ACHN (cell line): ENCODE measurements at places on chromosomes 12 and 14.

DNA sequence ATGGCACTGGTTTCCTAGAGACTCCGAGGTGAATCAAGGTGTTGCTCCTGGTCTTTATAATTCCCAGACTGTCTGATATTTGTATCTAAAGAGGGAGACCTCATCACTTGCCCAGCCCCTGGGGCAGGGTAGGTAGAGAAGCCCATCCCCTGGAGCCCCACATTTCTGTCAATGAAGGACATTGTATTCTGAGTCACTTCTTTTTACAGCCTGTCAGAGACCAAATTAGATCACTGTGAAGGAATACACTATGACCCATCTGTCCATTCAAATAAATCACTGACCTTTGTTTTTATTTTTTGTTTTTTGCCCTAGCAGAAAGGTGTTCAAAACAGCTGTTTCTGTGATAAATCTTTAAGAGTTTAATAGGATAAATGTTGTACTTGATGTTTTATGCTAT is 67.9 kb upstream of the ANO6 start:
- no peak for DNase-seq

DNA sequence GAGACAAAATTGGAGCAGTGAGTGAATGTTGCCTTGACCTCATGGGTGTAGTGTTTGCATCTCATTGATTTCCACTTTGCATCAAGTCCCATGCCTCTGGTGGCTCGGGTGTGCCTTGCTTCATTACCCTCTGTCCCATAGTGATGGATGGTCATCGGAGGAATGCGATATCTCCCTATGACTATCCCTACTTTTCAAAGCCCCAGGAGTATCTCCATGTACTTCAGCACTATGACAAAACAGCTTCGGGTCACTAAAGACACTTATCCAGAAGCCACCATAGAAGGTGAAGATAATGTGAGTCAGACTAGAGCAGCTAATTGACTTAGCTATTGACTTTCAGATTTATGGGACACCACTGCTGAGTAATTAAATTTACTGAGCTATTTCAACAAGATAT is 355.1 kb upstream of the CCDC196 start:
- no peak for DNase-seq

DNA sequence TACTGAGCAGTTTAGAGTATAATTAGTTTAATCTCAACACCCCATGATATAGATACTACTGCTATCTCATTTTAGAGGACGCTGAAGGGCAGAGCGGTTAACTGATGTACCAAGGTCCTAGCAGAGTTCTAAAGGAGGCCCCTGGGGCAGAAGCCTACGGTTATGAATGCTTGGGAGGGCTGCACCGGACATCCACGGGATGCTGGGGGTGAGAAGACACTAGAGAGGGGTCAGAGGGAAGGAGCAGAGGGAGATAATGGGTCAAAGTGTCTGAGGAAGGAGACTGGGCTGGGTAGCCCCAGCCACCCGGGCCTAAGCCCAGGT is 1.6 kb upstream of the ACTR6 start:
- no peak for DNase-seq

GRCh38 chr12:115646210-115646609 is 631.3 kb downstream of the MED13L start:
- DNase-seq, result no peak

GRCh38 chr12:105084251-105085250 is at the start of gene ALDH1L2:
Gene ALDH1L2, minus strand, starts transcription at chr12:105084458. Its CDS starts 22 bp downstream, at chr12:105084436.
- peak; percentile 89 for DNase-seq

DNA sequence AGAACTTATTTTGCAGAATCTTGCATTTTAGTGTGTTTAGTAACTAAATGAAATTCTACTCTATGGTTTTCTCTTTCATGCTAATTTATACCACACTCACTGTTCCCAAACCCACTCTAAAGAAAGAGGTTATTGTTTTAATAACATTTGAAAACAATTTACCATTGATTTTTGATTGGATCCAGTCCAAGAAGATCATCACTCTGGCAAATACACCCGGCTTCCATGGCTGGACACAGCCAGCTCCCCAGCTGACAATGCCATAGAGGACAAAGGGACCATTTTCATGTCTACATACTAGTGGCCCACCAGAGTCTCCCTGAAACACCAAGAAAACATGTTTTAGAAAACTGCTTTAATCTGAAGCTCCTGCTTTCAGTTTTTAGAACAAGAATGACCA is 42.4 kb downstream of the OVCH1 start:
- DNase-seq, result no peak

DNA sequence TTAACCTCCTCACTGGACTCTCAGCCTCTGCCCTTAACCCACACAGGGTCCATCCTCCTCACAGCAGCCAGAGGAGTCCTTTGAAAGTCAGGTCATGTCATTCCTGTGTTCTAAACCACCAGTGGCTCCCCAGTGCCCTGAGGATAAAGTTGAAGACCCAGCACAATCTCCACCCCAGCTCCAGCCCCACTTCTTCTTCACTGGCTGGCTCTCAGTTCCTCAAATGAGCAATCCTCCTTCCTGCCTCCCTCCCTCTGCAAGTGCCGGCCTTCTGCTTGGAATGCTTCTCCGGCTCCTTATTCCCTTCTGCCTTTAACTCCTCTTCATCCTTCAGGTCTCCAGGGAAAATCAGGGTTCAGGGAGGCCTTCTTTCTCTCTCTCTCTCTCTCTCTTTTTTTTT is 32.0 kb upstream of the SPPL3 start:
- DNase-seq, result no peak

- DNase-seq, result no peak
These were observed 452.3 kb downstream of the ADAMTS20 start for GRCh38 chr12:43099691-43100163.

DNA sequence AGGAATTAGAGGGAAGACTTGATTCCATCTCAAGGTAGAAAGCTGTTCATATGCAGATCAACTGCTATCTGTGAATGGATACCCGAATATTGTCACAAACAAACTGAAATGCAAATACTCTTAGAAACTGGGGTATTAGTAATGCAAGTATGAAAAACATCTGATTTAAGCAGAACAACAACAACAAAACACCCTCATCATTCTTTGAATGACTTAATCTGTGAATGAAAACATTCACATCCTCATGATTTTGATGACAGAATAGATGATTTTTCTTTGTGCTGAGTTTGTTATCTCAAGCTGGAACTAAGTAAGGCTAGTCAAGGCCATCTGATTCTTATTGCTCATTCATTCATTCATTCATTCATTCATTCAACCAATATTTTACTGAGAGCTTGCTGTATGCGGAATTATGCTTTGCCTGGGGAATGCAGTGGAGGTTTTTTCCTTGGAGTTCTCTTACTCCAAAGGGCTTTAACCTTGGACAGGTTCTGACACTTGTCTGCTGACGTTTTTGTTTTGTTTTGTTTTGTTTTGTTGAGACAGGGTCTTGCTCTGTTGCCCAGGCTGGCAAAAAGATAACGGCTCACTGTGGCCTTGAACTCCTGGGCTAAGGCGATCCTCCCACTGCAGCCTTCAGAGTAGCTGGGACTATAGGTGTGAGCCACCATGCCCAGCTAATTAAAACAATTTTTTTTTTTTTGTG is 23.3 kb downstream of the OR10G3 start:
- DNase-seq, result no peak

DNA sequence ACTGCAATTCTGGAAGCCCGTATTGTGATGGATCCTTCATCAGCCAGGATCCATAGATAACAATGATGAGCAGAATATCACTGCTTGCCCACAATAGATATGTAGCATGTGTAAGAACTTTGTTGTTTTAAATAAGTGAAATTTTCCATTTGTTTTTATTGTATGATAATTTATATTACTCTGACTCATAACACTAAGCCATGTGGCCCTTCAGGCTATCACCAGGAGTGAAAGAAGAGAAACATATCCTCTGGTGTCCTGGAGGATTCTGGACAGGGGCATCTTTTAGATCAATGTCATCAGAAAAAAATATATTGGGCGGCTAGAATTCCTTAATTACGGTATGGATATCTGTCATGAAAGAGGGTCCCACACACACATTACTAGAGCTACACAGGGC is 167.5 kb downstream of the SLC6A15 start:
- no peak for DNase-seq

DNA sequence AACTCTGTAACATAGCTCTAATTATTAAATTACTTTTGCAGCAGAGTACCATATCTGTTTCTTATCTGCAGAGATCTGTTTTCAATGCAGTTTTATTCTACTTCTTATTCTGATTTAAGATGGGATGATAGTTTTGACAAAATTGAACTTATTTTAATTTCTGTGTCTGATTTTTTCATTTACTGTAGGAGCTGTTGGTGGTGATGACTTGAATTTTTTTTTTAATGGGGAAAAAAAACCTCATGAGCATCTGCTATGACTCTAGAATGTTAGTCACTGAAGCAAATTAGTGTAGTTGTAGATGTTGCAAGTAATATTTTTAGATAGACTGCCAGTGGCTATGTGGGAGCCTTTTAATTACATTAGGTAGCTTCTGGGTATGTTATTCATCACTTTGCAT is 23.4 kb downstream of the DNM1L start:
- no peak for DNase-seq

DNA sequence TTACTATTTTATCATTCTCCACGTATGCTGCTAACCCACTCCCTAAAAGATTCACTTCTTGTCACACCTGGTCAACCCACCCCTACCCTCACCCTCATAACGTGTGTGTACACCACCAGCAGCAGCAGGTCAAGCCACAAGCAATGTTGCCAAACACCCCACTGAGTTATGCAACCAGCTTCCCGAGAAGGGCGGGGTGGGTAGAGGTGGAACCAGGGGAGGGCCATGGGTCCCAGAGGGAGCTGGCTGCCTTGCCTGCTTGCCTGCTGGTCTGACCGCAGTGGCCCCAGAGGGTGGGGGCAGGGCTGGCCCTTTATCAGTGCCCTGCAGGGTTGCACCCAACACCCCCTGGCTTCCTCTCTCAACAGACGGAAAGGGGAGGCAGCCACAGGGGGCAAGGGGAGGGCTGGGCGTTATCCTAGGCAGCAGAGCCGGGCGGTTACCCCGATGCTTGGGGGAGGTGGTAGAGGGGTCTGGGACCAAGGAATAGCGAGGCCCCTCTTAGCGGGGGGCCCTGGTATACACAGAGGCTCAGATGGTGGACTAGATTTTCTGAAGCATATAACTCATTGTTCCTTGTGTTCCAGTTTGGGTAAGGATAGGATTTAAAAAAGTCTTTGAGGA is 3.5 kb upstream of the NFE2 start:
- no peak for DNase-seq

DNA sequence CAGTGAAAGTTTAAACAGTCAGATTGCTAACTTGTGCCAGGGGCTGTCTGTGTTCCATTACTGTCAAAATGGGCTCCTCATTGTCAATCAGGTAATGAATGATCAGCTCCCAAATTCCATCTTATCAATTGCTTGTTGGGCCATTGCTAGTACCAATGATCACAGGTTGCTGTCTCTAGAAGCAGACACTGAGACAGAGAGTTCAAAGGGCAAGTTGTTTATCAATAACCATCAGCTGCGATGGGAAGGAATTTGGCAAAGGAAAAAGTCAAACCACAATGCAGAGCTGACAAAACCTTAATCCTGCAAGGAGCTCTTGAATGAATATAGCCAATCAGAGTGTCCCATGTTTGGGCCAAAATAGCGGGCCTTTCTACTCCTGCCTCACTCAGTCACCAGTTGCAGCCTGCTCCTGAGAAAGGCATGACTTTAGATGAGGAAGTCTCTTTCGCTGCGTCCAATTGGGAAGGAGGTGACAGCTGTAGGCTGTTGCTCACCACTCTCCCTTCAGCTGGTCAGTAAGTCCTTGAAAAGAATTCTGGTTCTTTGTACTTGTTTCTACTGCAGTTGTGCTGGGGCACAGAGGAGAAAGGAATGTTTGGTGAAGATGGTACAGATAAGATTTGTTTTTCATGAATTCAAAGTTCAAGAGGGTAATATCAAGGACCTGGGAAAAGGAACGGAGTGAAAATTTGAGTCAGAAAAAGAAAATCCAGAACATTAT is 179.2 kb upstream of the PDE3A start:
- no peak for DNase-seq

DNA sequence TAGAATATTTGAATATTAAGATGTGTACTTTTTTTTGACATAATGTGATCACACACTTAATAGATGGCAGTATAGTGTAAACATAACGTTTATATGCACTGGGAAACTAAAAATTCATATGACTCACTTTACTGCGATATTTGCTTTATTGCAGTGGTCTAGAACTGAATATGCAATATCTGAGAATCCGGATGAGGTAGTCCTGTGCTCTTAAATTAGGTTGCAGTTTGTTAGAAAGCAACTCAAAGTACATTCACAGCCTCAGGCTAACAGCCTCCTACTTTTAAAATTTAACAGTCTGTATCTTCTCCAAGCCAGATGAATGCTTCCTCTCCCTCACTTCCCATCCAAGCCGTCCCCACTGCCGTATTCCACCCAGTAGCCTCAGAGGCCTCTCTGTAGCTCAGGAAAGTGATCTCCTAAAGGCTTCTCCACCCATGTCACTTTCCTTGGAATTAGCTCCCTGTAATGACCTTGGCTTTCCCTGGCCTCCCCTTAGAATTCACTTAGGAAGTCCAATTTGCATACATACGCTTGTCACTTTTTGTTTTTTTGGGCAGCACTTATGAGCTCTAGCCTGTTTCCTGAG is 43.7 kb downstream of the TESPA1 start:
- DNase-seq, result no peak

- no peak for DNase-seq
These were observed 22.8 kb upstream of the RASSF3 start for GRCh38 chr12:64587447-64587846.

DNA sequence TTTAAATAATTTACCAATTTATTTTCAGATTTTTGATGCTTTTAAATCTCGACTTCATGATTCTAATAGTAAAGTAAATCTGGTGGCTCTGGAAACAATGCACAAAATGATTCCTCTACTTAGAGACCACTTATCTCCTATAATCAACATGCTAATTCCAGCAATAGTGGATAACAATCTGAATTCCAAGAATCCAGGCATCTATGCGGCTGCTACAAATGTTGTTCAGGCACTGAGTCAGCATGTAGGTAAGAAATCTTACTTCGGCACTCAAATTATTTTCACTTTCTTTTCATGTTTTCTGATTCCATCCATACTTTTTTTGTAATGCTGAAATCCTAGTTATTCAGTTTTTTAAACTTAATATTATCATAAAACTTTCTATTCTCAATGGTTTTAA is 15.5 kb upstream of the PRPF39 start:
- DNase-seq, result no peak

- DNase-seq, result no peak
These were observed 871.6 kb upstream of the MDGA2 start for GRCh38 chr14:48546996-48547395.

- no peak for DNase-seq
These were observed 55.9 kb downstream of the FERMT2 start for GRCh38 chr14:52895000-52895399.
